ENCODE measurements at places on chromosomes 13 and 19.

- DNase-seq = no peak
These were observed 63.4 kb downstream of the TEX29 start for GRCh38 chr13:111383591-111384440.

GRCh38 chr13:108760541-108760940 lies 131.1 kb downstream of the MYO16 start:
- no peak for DNase-seq

DNA sequence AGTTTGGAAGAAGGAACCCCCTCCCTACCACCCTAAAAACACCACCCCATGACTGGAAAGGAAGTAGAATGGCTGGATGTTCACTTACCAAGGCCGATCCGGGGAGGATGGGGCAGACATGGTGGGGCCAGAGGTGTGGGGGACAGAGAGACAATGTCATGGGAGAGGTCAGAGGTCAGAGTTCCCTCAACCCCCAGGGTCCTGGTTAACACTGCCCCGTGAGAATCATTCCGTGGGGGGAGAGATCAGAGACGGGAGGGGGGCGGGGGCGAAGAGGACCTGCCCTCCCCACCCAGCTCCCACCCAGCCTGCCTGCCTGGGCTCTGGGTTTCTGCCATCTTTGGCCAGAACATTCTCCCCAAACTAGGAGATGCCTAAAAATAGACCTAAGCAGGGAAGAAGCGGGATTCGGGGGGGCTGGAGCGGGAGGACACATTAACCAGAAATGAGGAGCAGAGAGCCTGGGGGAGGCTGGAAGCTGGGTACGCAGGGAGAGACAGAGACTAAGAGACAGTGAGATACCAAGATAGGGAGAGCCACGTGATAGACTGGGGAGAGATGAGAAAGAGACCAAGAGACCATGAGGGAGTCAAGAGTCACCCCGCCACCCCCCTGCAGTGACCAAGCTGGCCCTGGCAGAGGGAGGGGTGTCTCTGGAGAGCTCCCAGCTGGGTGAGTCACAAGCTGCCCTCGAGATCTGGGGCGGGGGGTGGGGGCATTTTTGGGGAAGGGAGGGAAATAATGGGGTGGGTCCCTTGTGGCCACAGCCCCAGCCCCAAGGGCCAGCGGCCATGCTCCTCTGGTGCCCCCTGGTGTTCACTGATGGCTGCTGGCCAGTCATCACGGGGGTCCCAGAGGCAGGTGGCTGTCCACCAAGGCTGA lies 6.1 kb upstream of the KANK2 start:
- peak; percentile 69 for DNase-seq

GRCh38 chr13:83121896-83122295 lies 760.4 kb downstream of the SLITRK1 start:
- no peak for DNase-seq

GRCh38 chr19:45927565-45928261 lies 13.1 kb upstream of the NANOS2 start:
- DNase-seq = peak; percentile 90

GRCh38 chr13:92781965-92782690 lies 444.5 kb upstream of the GPC6 start:
- no peak for DNase-seq

GRCh38 chr13:34364633-34365032 lies 546.7 kb downstream of the RFC3 start:
- DNase-seq = peak; percentile 71

DNA sequence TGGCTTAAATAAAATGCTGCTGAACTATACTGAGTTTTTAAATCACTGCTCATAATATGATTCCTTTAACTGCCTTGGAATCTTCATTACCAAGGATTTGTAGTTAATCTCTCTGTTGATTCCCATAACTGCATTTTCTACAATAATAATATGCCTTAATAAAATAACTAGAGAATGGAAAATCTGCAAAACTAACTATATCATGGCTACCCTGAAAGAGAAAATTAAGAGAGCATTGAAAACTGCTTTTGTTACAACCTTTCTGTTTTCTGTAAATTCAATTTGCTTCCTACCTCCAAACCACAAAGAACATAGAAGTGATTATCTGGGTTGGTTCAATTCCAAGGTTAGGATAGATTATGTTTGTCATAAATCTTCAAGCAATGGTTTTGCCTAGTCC lies 202.8 kb upstream of the ATXN8OS start:
- no peak for DNase-seq

- no peak for DNase-seq
These were observed 33.6 kb upstream of the FFAR2 start for GRCh38 chr19:35414442-35414841.

DNA sequence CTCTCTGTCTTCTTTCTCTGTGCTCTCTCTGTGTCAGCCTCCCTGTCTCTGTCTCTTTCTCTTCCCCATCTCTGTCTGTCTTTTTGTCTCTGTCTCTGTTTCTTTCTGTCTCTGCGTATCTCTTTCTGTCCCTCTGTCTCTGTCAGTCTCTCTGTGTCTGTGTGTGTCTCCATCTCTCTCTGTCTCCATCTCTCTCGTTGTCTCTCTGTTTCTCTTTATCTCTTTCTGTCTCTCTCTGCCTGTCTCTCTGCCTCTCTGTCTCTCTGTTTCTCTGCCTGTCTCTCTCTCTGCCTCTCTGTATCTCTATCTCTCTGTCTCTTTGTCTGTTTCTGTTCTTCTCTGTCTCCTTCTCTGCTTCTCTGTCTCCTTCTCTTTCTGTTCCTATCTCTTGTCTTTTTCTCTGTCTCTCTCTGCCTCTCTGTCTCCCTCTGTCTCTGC lies 15.7 kb upstream of the TCF3 start:
- no peak for DNase-seq

DNA sequence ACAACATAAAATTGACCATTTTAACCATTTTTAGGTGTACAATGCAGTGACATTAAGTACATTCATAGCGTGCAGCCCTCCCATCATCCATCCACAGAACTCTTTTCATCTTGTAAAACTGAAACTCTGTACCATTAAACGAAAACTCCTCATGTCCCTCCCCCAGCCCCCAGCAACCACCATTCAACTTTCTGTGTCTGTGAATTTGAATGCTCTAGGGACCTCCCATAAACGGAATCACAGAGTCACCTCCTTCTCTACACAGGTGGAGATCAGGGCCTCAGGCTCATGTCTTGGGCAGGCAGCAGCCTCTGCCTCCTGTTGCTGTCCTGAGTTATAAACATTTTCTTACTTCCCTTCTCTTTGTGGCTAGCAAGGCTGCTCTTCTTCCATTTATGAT lies 7.3 kb upstream of the CCNE1 start:
- no peak for DNase-seq

DNA sequence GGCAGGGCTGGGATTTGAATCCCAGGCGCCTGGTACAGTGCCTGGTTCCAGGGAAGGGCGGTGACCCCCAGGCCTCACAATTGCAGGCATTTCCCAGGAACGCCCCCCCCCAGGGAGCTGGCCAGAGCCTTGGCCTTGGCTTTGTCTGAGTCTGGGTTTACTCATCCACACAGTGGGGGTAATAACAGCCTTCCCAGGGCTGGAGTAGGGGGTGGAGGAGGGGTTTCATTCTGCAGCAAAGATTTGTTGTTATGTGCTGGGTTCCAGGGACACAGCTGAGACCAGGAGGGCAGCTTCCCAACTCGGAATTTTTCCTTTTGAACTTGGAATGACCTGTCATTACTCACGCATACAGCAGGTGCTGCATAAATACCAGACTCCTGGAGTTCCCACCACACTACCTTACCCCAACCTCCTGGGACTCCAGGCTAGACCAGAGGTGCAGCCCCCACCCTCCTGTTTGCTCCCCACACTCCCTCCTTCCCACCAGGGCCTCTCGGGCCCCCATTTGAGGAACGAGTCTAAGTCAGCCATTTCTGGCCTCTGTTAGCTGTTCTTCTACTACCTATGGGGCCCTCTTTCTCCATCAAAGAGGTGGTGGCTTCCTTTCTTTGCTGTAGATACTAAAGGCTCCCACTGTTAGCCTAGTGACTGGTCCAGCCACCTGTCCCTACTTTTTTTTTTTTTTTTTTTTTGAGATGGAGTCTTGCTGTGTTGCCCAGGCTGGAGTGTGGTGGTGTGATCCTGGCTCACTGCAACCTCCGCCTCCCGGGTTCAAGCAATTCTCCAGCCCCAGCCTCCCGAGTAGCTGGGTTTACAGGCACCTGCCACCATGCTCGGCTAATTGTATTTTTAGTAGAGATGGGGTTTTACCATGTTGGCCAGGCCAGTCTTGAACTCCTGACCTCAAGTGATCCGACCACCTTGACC lies 1.6 kb upstream of the ADAMTS10 start:
- DNase-seq = peak; percentile 77

DNA sequence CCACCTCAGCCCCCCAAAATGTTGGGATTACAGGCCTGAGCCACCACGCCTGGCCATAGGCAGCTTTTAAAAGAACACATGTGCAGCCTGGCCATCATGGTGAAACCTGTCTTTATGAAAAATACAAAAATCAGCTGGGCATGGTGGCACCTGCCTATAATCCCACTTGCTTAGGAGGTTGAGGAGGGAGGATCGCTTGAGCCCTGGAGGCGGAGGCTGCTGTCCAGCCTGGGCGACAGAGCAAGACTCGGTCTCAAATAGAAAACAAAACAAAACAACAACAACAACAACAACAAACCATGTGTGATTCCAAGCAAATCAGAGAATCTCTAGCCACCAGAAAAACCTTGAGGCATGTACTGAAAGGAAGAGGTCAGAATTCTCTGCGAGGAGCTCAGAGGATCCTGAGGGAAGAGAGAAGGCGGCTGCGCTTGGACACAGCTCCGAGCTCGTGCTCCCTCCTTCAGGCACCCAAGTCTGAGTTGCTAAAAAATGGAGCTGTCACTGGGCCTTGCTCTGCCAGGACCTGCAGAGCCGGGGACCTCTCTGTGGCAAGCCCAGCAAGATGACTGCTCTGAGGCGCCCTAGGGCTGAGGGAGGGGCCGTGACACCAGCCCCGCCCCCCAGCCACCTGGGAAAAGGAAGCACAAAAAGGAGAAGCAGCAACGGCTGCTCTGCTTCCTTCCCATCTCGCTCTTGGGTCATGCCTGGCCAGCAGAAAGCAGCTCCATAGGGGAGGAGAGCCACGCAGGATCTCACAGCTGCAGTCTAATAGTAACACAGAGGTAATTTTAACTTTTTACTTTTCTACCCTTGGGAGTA lies at the start of gene ARL11:
Gene ARL11 (plus strand): TSS at position 677 of the 822 bp plus-strand sequence. CDS start 1,941 bp downstream, outside the sequence.
- DNase-seq = no peak

- DNase-seq = no peak
These were observed 21.3 kb downstream of the ARHGEF1 start for GRCh38 chr19:41904118-41904870.

- DNase-seq = no peak
These were observed 158.5 kb downstream of the TUBA3C start for GRCh38 chr13:19023115-19023514.

- peak; percentile 2 for DNase-seq
These were observed 594 bp downstream of the ZNF559 start for GRCh38 chr19:9324584-9324962.

DNA sequence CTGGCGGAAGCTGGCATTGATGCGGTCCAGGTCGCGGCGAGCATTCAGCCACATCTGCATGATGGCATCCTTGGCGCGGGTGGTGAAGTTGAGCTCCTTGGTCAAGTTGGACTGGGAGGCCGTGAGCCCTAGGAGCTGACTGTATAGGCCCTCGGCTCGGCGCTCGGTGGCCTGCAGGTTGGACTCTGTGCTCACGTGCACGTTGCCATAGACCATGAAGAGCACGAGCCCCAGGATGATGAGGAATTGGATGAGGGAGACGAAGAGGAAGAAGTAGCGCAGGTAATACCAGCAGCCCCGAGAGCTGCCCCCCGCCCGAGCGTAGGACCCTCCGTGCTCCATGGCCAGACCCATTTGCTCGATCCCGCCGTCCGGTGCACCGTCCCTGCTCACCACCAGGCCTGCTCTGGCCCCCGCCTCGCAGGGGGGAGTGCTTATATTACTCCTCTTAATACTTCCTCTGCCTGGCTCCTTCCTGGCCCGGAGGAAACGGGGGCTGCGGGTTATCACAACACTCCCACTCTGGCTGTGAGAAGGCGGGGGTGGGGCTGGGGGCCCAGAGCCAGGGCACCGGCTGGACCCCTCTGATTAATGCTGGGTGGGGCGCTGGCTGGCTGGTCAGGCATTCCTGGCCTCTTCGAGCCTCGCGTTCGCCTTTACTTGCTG lies at the start of gene PLVAP:
Gene PLVAP (minus strand): TSS at position 408 of the 666 bp plus-strand sequence. CDS start 54 bp downstream, at position 354.
- DNase-seq = no peak

- no peak for DNase-seq
These were observed 17.1 kb upstream of the SHFL start for GRCh38 chr19:10069046-10069445.

DNA sequence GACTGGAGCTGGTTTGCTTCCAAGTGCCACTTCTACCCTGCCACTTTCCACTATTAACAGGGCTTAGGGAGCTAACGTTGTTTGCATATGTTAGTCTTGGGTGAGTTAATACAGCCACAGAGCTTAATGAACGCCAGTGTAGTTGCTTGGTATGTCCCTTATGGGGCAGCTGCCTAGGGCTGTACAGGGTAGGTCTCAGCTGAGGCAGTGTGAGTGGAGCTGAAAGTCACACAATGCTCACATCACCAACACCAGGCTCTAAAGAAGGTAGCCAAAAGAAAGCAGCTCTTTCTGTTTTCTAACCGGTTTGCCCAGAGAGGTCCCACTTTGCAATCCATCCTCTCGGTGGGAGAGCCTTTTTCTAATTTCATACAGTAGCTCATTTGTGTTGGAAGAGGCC lies 186.2 kb downstream of the RGCC start:
- no peak for DNase-seq

- DNase-seq = no peak
These were observed 636.2 kb downstream of the DIAPH3 start for GRCh38 chr13:59527500-59527899.

- DNase-seq = no peak
These were observed 105.7 kb downstream of the DNAJC15 start for GRCh38 chr13:43129066-43129465.

GRCh38 chr19:39842693-39843435 lies 3.3 kb downstream of the FBL start:
- no peak for DNase-seq

DNA sequence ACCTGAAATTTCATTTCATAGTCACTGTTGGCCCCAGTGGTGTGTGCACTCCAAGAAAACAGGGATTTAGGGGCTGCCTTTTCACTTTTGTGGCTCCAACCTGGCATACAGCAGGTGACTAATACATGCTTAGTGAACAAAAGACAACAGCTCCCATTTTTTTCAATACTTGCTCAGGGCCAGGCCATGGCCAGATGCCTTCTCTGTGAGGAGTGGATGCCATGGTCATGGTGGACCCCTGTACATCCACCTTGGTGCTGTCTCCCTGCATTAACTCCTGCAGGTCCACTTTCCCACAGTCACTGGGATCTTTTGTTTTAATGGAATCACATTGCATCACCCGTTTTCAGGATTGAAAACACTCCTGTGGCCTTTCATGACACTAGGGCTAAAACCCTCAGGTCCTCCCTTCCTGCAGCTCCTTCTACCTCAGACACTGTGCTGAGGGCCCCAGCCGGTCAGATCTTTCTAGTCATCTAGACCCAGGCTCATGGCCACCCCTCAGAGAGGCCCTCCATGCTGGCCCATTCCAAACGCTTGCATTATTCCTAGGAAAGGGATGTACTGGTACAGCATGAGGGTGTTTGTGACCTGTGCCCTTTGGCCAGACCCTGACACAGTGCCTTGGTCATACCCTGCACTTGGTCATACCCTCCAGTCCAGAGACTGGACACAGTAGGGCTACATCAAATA lies 1.2 kb upstream of the TMEM147 start:
- no peak for DNase-seq
